Stimulated activated CD4-positive, alpha-beta T cell treated with anti-CD3 and anti-CD28 coated beads, Interleukin-12 subunit alpha, Interleukin-12 subunit beta, amount 100 ng/mL, for 4 hours (primary cell): ENCODE measurements at places on chromosomes 2 and 18.

DNA sequence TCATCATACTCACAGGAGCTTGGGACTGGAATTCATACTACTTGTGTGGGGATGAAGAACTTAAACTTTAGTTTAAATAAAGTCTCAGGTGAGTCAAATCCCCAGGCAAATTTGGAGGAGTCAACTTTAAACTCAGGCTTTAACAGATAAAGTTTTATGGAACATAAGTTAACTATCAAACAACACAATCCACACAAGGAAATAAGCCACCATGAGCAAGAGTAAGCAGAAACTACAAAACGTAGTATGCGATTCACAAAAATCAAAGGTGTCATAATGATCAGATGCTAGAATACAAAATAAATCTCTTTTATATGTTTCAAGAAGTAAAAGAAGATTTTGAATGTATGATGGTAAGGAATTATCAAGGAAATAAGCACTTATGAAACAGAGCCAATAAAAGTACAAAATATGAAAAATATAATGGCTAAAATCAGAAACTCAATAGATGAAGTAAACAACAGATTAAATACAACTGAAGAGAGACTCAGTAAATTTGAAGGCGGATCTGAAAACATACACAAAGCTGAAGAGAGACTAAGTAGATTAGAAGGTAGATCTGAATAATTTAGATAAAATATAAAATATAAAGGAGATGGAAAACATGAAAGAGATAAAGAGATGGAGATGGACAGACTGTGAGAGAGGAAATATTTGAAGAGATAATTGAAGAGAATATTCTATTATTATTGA, 97.5 kb upstream of the TWIST2 start:
- DNase-seq = no peak

DNA sequence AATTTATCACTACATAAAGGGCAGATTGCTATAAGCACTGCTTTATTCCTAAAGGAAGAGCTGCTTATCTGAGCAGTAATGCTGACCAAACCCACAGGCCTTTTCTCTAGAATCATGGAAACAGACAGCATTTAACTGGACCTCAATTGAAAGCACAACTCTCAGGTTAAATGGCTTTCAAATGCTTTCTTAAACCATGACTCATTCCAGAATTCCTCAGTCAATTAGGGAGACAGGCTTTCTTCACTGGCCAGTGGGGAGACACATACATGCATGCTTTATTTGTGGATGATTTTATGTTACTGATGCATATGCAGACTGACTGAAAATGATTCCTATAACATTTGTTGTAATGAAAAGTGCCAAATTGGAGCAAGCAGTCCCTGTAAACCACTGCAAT, 114.6 kb downstream of the ACVR1 start:
- DNase-seq = no peak

DNA sequence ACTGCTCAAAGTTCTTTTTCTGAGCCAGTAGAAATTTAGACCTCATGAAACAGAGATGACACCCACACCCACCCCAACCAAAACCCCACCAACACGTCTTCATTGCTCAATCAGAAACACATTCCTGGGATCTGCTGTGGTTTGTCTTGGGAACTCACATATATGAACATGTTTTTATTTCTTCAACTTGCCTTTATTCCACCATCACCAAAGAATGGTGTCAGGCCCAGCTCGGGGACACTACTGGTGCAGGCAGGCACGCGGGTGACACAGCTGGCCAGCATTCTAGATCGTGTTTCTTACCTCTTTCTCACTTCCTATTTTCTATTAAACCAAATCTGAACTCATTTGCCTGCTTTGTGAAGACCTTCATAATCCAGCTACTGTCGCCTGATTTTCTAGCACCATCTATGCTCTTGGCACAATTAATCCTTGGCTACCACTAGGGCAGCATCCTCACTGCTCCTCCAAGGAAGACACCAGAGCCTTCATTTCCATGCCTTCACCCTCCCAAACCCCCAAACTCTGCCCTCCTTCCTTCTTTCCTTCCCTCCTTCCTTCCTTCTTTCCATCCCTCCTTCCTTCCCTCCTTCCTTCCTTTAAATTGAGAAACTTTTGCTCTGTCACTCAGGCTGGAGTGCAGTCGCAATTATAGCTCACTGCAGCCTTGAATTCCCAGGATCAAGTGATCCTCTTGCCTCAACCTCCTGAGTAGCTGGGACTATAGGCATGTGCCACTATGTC, 157.1 kb downstream of the BCL2 start:
- no peak for DNase-seq

DNA sequence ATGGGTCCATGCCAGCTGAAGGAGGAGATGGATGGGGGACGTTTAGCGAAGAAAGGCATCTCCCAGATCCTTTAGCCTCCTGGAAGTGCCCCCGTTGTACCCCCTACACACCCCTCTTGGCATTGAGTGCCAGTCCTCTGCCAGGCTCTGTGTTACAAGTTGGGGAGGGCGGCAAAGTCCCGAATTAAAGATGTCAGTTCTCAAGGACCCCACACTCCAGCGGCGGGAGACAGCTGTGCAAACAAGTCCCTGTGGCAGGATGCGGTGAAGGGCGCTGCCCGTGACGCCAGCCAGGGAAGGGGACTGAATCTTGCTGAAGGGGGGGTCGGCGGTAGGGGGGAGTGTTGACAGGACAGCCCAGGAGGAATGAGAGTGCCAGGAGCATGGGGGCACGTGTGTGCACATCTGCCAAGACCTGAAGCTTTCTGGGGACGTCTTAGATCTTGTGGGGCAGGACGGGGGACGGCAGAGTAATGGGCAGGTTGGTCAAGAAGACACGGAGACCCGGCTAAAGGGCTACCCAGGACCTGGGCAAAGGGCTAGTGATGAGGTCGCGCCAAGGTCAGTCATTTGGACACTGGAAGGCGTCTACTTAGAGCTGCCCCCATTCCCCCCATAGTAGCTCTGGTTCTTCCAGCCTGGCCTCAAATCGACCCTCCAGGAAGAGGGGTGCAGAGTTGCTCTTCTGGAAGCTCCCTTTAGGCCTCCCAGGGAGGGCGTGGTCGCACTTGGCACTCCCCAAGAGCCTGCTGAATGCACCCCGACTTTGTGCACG, 2.8 kb upstream of the CTDSP1 start:
- peak; percentile 44 for DNase-seq

- DNase-seq = no peak
These were observed 453.2 kb downstream of the PTPRM start for GRCh38 chr18:8020132-8020846.

DNA sequence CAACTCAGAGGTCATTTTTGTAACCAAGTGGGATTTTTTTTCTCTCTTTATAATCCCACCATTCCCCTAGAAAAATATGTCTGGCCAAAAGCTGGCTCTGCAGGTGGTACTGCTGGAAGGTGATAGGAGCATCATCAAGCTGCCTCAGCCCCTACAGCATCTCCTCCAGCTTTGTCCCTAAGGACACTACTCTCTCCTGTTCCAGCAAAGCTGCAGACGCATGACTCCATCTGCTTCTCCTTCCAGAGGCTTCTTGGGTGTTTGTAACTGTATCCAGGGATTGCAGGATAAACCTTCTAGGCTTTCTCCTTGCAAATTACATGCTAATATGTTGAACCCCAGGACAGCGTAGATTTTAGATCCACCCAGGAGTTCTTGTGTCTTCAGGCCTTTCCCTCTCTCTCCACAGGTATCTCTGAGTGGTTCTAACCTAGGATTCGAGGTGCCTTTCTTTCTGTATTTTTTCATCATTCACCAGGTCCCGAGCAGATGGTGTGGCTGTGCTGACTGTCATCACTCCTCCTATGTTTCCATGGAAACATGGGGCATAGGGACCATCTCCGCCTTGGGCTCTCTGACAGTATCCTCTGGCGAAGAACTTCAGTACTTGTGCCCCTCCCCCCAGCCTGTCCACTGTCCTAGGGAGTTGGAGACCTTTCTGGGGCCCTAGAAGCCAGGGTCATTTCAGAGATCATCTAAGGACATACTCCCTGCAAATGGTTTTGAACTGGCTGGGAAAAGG, 34.3 kb downstream of the AFF3 start:
- DNase-seq = no peak

DNA sequence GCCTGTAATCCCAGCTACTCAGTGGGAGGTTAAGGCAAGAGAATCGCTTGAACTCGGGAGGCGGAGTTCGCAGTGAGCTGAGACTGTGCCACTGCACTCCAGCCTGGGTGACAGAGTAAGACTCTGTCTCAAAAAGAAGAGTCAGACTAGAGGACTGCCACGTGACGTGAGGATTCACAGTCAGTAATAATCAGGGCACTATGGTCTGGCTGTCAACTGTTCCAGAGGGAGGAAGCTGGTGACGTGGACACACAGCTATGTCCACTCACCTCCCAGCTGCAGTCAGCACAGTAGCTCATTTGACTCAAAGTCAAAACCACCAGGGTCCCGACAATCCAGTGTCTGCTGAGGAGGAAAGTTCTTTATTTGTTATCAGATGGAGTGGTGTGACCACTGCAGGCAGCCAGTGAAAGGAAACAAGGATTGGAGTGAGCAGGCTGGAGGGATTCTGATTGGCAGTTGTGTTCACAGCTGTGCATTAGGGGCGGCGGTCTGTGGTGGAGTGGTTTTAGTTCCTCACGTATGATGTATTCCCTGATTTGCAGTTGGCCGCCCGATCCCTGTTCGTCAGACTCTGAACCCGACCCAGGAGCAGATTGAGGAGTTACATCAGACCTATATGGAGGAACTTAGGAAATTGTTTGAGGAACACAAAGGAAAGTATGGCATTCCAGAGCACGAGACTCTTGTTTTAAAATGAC, 37.9 kb downstream of the MOGAT1 start:
- no peak for DNase-seq

- DNase-seq = no peak
These were observed 85.3 kb upstream of the EFEMP1 start for GRCh38 chr2:56008661-56009431.

GRCh38 chr2:46308081-46308480, 10.9 kb downstream of the EPAS1 start:
- DNase-seq = no peak

- DNase-seq = no peak
These were observed 47.6 kb upstream of the FAM124B start for GRCh38 chr2:224449212-224450147.

GRCh38 chr2:147331790-147332419, 512.9 kb upstream of the ACVR2A start:
- DNase-seq = peak; percentile 13

DNA sequence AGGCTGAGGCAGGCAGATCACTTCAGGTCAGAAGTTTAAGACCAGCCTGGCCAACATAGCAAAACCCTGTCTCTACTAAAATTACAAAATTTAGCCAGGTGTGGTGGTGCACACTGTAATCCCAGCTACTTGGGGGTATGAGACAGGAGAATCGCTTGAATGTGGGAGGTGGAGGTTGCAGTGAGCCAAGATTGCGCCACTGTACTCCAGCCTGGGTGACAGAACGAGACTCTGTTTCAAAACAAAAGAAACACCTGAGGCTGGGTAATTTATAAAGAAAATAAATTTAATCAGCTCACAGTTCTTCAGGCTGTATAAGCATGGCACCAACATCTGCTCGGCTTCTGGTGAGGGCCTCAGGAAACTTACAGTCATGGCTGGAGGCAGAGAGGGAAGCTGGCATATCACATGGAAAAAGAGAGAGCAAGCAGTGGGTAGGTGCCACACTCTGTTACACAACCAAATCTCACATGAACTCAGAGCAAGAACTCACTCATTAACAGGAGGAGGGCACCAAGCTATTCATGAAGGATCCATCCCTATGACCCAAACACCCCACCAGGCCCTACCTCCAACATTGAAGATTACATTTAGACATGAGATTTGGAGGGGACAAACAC, 244.1 kb upstream of the RBBP8 start:
- DNase-seq = no peak

GRCh38 chr2:155161314-155161713, 462.8 kb downstream of the KCNJ3 start:
- DNase-seq = no peak

- DNase-seq = no peak
These were observed 38.7 kb downstream of the PTGR3 start for GRCh38 chr18:75170022-75170789.

DNA sequence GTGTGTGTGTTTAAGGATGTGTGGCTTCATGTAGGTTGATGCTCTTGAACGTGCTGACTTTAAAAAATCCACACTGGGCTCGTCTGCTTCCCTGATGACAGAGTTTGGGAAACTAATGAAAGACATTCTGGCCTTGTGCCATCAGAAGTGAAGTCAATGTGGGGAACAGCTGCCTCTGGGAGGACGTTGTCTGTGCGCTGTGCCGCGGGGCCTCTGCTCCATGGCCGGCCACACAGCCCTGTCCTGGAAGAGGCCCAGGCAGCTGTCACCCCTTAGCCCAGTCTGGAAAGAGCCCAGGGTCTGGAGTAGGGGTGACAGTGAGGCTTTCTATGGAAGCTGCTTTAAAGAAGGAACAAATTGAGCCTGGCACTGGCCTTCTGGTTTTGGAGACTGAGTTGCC, 155.8 kb downstream of the SH3RF3 start:
- DNase-seq = no peak
